Epithelial cell of proximal tubule (primary cell): ENCODE measurements at places on chromosomes 7 and 10.

- no peak for DNase-seq
Measured at GRCh38 chr10:50279489-50279888, 28.2 kb upstream of the ASAH2 start.

- DNase-seq, result no peak
Measured at GRCh38 chr7:125173571-125173970, 243.9 kb upstream of the POT1 start.

DNA sequence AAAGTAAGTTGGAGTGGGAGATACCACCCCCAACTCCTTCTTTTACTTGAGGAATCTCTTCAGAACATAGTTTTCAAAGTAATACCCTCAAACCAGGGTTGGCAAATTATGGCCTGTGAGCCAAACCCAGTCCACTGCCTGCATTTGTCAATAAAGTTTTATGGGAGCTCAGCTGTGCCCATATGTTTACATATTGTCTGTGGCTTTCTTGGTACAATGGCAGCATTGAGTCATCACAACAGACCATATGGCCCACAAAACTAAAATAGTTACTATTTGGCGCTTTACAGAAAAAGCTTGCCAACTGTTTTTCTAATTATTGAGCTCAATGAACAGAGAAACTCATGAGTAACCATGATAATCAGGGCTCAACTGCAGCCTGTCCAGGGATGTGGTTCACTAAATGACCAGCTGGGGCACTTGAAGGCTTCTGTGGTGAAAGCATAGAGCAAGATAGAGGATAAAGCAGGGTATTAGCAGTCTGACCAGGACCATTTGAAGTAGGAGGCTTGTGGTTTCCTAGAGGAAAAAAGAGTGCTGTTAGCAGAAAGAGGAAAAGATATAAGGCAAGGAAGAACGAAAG lies 196.0 kb upstream of the GRB10 start:
- DNase-seq, result no peak

GRCh38 chr10:10677479-10677878 lies 340.2 kb upstream of the CELF2 start:
- DNase-seq, result no peak

- DNase-seq, result no peak
Measured at GRCh38 chr10:80204677-80205476, 460 bp downstream of the ANXA11 start.

DNA sequence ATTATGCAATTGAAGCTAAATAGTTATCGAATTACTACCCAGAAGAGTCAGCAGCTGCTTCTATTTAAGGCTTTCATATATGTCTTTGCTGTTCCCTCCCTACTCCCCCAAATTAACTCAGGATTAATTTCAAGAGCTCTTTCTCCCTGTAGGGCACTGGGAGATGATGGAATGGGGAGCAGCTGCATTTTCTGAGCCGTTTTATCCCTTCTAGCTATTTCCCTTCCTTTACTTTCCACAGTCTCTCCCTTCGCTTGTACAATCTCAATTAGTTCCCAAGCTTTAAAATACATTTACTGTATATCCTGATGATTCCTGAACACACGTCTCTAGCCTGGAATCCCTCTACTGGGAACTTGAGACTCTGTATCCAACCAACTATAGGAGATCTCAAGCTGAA lies 19.8 kb upstream of the TSPAN12 start:
- DNase-seq, result no peak

DNA sequence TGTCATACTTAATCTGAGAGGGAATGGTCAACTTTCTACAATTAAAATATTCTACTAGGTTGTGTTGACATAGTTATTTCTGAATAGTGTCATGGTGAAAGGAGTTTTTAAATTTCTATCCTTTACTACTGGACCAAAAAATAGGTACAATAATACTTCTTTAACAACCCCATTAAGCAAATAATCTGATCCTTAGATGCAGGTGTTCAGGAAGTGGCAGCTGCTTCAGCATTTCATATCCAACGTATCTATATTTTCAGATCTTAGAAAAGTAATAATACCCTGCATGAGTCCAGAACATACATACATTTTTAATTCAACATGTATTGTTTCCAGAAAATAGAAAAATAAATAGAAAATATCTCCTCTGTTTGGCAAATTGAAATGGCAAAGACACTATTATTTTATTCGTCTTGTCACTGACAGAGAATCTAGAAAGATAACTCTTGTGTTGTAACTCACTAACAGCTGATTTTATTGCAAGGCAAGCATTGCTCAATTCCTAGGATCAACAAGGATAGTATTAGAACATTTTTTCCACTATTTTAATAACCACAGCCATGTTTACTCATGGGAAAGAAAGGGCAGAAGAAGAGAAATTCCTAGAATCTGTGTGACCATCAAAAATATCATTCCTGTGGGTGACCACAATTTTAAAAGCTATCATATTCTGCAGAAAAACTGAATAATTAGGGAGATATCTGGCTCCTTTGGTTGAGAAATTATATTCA lies 159.3 kb upstream of the CNTNAP2 start:
- no peak for DNase-seq

DNA sequence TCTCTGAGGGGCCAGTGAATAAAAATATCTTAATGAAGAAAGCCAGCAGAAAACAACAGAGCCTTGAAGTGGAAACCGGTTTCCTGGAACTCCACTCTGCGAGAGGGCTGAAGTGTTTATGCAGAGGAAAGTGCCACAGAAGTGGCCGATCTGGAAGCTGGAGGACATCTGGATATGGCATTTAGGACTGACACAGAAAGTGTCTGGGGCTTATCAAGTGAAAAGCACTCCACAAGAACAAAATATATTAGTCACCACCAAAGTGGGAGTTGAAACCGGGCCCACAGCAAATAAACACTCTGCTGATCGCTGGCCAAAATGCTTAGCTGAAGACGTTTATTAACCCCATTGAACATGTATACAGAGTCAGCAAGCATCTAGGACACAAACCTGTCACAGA lies 7.8 kb downstream of the NOD1 start:
- DNase-seq, result no peak

DNA sequence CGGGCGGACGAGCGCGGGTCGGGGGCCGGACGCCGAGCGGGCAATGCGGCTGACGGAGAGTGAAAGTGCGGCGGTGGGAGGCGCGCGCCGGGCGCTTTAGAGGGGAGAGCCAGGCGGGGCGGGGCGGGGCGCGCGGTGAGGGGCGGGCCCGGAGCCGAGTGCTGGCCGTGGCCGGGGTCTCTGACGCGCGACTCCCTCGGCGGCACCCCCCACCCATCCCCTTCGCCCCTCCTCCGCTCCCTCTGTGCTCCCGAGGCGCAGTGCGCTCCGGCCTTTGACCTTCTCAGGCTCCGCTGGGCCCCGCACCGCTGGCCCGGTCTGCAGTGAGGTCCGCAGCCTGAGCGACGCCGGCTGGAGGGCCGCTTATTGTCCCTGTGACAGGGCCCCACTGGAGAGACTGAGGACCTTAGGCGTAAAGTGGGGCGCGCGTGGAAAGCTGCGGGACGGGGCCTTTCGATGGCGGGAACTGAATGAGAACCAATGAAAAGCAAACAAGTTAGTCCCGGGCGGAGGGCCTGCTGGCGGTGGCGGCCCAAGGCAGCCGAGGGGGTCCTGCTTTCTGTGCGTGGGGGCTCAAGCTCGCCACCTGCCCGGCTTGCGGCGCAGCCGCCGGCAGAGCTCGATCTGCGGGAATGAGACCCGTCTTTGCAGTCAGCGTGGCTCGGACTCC lies at the start of gene CXCL12:
TSS of gene CXCL12 (minus strand) at position 72 of the 670 bp plus-strand sequence. CDS start 92 bp downstream, outside the sequence.
- no peak for DNase-seq

- DNase-seq, result no peak
Measured at GRCh38 chr7:140369294-140369693, 29.0 kb downstream of the SLC37A3 start.

GRCh38 chr10:110699859-110700468 lies 55.8 kb downstream of the RBM20 start:
- no peak for DNase-seq

DNA sequence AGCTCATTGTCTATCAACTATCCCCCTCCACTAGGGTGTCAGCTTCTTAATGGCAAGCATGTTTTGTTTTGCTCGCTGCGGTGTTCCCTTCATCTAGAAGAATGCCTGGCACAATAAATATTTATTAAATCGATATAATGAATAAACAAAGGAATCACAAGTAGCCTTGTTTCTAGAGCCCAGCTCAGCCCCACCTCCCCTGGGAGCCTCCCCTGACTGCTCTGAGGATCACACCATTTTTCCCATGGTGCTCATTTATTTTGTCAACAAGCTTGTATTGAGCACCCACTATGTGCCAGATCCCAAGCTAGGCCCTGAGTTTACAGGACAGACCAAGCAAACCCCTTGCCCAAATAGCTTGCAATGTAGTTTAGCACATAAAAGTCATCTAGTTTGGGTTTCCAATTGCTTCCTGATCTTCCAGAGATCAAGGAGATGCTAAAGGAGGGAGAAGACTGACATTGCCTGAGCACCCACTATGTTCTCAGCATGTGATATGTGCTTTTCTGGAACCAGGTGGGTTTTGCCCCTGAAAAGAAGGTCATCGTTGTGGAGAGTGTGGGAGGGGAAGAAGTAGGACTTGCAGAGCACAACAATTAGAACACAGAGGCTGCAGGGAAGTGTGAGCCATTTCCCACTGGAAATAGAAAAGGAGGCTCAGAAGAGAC lies 42.3 kb upstream of the GPAM start:
- DNase-seq, result no peak

GRCh38 chr7:135745703-135746312 lies 2.8 kb downstream of the FAM180A start:
- no peak for DNase-seq

DNA sequence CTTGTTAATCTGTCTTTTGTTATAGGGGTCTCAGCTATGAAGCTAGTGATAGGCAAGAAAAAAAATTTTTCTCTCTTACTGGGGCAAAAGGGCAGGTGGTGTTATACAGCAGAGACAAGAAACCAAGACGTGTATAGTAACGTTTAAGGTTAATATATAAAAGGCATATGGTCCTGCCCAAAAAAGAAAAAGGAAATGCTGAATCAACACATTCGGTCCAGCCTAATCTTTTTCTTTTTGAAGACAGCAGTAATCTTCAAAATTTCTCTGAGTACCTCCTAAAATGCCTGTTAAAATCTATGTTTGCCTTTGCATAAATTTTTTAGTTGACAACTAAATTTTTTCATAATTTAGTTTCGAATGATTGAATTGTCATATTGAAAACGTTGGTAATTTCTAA lies 54.5 kb downstream of the P4HA1 start:
- no peak for DNase-seq

DNA sequence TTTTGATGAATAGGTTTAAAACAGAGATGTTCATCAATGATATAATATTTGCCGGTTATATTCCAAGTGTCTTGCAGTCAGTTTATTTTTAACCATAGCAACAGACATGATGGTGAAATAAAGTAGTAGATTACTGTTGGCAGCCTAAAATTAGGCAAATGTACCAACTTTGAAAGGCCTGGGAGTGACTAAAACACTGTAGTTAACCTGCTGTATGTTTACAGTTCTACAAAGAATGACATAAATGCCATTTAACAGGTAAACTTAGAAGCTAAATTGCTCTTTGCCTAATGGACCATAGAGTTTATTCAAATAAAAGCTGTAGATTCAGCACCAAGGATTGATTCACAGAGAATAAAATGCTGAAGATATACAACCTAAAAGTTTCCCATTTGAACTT lies 64.1 kb downstream of the PHTF2 start:
- DNase-seq, result no peak

GRCh38 chr10:13994932-13995331 lies 335.8 kb downstream of the FRMD4A start:
- DNase-seq, result no peak

DNA sequence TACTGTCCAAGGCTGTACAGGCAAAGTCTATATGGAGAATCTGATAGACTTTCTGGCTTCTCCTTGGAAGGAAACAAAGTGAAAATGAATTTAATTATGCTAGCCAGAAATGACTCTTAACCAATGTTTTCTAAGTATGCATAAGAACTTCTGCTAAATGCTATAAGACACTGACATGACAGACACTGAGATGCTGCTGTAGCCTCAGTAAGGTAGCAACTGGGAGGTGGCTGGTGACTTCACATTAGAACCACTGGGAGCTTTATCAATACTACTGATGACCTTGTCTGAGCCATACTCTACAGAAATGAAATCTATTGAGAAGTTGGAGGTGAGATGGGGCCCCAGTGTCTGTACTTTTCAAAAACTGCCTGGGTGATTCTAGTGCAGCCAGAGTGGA lies 188.6 kb downstream of the ZNF365 start:
- no peak for DNase-seq

DNA sequence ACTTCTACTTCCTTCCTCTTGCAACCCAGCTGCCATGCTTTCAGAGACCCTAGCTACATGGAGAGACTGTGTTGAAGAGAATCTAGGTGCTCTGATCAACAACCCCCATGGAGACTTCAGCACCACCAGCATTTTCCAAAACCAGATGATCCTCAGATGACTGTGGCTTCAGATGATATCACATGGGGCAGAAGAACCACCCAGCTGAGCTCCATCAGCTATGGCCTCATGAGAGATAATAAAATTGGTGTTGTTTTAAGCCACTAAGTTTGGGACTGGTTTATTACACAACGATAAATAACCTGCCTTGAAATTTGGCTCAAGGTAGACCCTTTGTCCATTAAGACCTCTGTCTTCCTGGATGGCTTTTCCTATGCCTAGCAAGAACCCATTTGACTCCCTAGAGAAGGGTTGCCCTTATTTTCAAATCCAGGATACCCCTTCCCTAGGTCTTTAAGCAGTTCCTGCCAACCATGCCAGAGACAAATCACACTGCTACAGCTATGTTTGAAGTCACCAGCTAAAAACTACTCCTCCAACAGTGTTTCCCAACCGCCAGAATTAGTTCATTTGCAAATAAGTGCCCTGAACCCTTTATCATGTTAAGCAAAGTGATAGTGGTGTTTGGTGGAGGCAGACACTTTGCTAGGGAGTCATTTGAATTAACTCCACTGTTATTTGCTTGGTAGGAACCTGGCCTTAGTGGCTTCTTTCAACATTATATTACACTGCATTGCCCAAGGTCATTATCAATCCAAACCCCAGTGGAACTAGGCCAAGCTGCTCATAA lies 136.9 kb upstream of the PALS2 start:
- DNase-seq, result no peak

- DNase-seq, result no peak
Measured at GRCh38 chr10:43983856-43984271, 335.2 kb upstream of the ZNF32 start.

GRCh38 chr7:80139236-80139635 lies 4.6 kb downstream of the GNAI1 start:
- DNase-seq, result no peak

DNA sequence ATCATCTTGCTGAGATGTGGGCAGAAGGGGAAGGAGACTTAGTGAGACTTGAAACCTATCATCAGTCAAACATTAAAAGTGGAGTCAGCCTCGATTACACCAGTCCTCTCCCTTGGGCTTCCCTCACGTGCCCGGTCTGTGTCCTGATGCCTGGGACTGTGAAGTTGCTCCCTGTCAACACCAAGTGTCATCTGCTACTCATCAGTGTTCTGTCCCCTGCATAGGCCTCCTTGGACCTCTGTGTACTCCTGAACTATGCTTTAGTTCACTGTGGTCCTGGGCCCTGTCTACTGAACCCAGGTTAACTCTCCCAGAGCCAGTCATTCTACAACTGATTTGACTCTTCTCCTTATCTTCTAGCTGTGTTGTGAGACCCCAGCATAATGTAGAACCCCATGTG lies 506.3 kb downstream of the TYW1 start:
- no peak for DNase-seq
